ENCODE measurements at places on chromosomes 5 and 9.

GRCh38 chr5:55773057-55773456, 35.2 kb downstream of the DDX4 start:
- no peak for DNase-seq

- no peak for DNase-seq
Observed at GRCh38 chr5:139389701-139390638, at the start of gene MZB1. Gene MZB1 (minus strand): TSS chr5:139389913. CDS start chr5:139389856, 57 bp downstream.

DNA sequence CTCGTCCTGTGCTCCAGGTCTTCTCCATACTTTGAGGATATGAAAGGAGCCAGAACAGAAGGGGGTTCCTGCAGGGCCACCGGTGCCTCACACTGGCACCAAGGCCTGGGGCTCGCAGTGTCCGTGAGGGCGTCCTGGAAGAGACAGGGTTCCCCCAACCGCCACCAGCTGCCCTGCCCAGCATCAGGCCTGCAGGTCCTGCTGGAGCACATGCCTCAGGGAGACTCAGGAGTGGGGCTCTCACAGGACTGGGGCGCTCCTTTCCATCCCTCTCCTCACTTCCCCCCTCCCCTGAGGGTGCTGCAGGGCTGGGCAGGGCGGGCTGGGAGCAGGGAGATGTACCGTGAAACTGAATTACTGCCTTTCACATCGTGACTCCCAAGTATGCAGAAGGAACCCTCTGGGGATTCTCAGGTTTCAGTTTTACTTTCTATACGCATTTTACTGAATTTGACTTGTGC, 31.7 kb downstream of the CEP72 start:
- no peak for DNase-seq

- DNase-seq = no peak
Observed at GRCh38 chr5:15852217-15852616, 327.4 kb downstream of the MARCHF11 start.

DNA sequence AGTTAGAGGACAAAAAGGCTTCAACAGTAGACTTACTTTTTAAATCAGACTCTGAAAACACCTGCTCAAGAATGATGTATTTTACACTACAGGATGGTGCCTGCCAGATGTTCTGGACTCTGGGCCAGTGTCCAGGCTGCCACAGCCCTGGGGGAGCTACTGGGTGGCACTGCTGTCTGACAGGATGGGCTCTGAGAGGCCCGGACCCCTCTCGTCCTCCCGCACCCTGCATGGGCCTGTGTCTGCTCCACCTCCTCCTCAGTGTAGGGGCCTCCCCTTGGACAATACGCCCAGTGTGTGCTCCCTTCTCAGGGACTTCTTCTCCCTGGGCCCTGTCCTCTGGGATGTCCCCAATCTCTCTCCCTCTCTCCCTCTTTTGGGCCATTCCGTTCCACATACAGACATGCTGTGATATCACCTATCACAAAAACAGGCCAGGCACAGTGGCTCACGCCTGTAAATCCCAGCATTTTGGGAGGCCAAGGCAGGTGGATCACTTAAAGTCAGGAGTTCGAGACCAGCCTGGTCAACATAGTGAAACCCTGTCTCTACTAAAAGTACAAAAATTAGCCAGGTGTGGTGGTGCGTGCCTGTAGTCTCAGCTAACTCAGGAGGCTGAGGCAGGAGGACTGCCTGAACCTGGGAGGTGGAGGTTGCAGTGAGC, 23.4 kb downstream of the GFPT2 start:
- DNase-seq = no peak

GRCh38 chr9:127388856-127389238, 8.1 kb upstream of the SLC2A8 start:
- no peak for DNase-seq

DNA sequence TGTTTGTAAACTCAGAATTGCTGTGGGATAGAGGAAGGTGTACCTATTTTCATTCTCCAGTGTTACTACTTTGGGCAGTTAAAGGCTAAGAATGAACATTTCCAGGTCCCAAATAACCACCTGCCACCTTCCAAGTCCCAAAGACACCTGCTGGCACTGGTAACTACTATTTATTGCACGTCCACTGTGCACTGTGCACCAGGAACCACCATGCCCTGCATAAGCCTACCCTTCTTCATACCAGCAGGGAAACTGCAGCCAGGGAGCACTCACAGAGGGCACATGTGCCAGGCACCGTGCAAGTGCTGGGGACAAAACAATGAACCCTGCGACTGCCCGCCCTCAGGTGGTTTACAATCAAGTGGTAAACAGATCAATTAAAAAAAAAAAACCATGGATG, 34.9 kb downstream of the RAPGEF1 start:
- DNase-seq = no peak

- DNase-seq = no peak
Observed at GRCh38 chr9:125890826-125891225, 143.7 kb downstream of the PBX3 start.

DNA sequence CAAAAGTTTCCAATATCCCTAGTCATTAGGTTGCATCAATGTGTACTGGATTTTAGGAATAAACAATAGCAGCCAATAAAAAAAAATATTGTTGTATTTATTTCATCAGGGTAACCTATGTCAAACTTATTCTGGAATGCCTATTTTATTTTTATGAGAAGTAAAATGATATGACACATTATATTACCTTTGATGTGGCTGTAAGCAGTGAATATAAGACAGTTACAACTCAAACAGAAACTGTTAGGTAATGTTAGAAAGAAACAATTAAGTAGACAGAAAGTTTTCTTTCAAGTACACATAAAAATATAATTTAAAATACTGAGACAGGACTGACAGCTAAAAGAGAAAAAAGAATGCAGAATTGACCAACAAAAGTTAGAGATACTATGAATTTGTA, 65.5 kb downstream of the GNG10 start:
- DNase-seq = no peak

DNA sequence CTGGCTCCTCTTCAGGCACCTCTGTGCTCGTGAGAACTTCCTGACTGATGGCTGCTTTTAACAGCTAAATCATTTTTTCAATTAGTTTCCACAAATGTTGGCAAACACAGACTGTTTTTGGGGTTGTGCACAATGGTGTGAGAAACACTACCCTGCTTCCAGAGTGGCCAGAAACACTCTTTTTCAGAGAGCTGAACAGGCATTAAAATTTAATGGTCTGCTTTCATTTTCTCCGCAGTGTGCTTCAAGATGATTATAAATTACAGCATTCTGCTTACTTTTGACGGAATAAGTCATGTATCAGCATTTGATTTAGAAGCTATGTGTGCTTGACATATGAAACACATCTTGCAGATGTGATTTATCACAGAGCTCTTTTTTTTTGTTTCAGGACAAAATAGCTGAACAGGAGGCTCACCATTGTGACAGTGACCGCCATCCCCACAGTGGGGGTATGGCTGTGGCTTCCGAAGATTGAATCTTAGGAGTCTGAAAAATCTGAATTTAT, 454.5 kb upstream of the ZNF608 start:
- DNase-seq = no peak

DNA sequence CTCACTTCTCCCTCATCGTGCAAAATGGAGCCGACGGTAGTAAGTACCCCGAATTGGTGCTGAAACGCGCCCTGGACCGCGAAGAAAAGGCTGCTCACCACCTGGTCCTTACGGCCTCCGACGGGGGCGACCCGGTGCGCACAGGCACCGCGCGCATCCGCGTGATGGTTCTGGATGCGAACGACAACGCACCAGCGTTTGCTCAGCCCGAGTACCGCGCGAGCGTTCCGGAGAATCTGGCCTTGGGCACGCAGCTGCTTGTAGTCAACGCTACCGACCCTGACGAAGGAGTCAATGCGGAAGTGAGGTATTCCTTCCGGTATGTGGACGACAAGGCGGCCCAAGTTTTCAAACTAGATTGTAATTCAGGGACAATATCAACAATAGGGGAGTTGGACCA, 979 bp downstream of the PCDHGA12 start:
- peak; percentile 27 for DNase-seq

DNA sequence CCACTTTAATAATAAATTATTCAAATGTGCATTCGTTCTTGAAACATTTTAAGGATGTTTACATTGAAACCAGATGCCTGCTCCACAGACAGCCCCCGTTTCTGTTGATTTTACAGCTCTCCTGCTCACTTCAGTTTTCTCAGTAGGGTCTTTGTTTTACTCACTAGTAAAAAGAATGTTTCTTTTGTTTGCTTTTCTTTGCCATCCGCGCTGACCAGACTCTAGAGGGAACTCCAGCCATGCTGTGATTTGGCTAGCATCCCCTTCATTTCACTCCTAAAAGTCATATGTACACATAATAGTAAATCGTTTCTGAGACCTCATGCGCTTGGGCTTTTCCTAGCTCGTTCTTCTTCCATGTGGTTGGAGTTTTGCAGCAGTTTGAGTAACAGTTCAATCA, 28.7 kb upstream of the PALM2AKAP2 start:
- DNase-seq = peak; percentile 22

Measured in GM23248 (cell line).